Bronchus fibroblast of lung (primary cell): ENCODE measurements at places on chromosomes 4 and X. TPM values are rescaled to one million over a fixed set of nuclear protein-coding genes. Genes with fewer than 3 reads are reported as not detected.

GPR82 gene
- total RNA-seq = not detected in 2 replicates

NDNF gene
- total RNA-seq = 0.34 and 0.59 TPM in 2 replicates

CSAG3 gene
- total RNA-seq = not detected in 2 replicates

SORCS2 gene
- under 0.01 TPM in 1 of 2 replicates, not detected in the other for total RNA-seq

SSX2B gene
- not detected in 2 replicates for total RNA-seq

L1CAM gene
- 28.6 and 30.0 TPM in 2 replicates for total RNA-seq

VCX3B gene
- not detected in 2 replicates for total RNA-seq

SLC9B1 gene
- 0.30 TPM in 1 of 2 replicates, not detected in the other for total RNA-seq

S100G gene
- not detected in 2 replicates for total RNA-seq

GPR34 gene
- total RNA-seq = not detected in 2 replicates

ADGRG2 gene
- under 0.01 TPM in 2 replicates for total RNA-seq
